ENCODE measurements at places on chromosomes 7 and 10. TPM values are rescaled to one million over a fixed set of nuclear protein-coding genes. Genes with fewer than 3 reads are reported as not detected.
A peak's percentile ranks its signal among the peaks of the same experiment; 100 is the strongest.

Gene OTUD1
- total RNA-seq: 8.0 TPM

DNA sequence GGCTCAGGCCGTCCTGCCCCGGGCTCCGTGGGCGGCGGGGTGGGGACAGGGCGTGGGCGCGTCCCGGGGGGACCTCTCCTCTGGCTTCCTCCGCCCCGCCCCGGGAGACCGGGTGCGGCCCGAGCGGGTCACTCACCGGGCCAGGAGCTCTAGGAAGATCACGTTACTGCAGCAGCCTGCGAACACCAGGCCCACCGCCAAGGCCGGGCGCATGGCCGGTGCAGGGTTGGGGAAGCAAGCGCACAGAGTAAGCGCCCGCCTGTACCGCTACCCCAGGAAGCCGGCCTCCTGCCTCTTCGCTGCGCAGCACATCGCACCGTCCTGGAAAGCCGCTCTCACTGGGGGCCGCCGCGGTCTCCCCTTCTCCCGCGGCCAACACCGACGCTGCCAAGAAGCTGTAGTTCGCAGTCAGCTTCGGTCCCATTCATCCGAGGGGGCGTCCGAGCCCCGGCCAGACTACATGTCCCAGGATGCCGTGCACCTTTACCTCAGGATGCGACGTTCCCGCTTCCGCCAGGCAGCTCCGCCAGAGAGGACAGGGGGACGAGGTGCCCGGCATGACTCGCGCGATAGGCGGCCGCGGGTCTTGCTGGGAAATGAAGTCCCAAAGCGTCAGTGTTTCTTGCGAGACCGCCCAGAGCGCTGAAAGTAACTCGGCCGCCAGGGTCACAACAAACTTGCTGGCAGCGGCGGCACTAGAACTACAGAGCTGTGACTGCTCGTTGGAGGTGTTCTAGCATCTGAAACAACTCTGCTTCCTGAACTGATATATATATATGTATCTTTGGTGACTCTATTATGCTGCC is at the start of gene SLC35B4:
SLC35B4 (minus strand) TSS at position 392 of the 806 bp plus-strand sequence; CDS start at position 213, 179 bp downstream.
- peak within 1 kb of the TSS; percentile 52 for H3K27ac ChIP-seq
- peak; percentile 96 for DNase-seq
- H3K36me3 ChIP-seq: peaks cover 15% of the 10 kb centered on the region
- H3K4me3 ChIP-seq: peak within 1 kb of the TSS; percentile 84

DNA sequence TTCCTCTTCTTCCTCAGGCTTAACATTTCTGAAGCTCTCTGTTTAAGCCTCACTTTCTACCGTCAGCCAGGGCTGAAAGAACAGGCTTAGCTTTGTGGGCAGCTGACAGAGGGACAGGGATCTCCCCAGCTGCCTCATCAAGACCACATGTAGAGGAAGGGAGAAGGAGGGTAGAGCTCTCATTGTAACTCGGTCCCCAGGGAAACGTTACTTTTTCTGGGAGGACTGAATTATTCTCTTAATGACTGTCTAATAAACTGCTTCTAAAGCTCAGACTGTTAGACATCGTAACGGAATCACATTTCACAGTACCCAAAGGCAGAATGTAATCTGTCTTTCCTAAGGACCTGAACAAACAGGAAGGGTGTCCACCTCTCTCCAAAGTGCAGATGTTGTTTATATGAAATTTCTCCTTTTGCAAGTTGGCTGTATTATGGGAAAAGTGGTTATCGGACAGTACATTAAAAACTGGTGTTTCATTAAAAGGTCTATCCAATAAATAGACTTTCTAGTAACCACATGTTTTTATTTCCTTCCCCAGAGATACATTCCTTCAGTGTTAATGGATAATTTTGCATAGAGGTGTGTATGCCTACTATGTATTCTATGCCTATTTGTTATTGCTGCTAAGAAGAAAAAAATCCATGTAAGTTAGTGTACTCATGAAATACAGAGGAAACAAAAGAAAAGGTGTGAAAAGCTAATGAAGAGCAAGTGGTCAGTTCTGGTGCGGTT is 144.2 kb downstream of the CTTNBP2 start:
- no peaks in the 10 kb centered on the region for H3K27me3 ChIP-seq
- H3K4me3 ChIP-seq: peak overlapping the region; percentile 8
- no peaks in the 10 kb centered on the region for H3K36me3 ChIP-seq
- H3K4me1 ChIP-seq: peaks cover 39% of the 10 kb centered on the region
- no peak for DNase-seq

- no peak overlapping the region for H3K27ac ChIP-seq
- no peak for DNase-seq
- H3K4me1 ChIP-seq: no peaks in the 10 kb centered on the region
- no peak overlapping the region for H3K4me3 ChIP-seq
- no peaks in the 10 kb centered on the region for H3K36me3 ChIP-seq
- H3K27me3 ChIP-seq: no peaks in the 10 kb centered on the region
Observed at GRCh38 chr7:155851892-155852291, 39.6 kb upstream of the SHH start.

- H3K4me3 ChIP-seq: no peak overlapping the region
- no peak overlapping the region for H3K27ac ChIP-seq
- no peaks in the 10 kb centered on the region for H3K27me3 ChIP-seq
- peaks cover 53% of the 10 kb centered on the region for H3K36me3 ChIP-seq
- H3K4me1 ChIP-seq: no peaks in the 10 kb centered on the region
Observed at GRCh38 chr7:157412021-157412443, 75.2 kb downstream of the DNAJB6 start.

DNA sequence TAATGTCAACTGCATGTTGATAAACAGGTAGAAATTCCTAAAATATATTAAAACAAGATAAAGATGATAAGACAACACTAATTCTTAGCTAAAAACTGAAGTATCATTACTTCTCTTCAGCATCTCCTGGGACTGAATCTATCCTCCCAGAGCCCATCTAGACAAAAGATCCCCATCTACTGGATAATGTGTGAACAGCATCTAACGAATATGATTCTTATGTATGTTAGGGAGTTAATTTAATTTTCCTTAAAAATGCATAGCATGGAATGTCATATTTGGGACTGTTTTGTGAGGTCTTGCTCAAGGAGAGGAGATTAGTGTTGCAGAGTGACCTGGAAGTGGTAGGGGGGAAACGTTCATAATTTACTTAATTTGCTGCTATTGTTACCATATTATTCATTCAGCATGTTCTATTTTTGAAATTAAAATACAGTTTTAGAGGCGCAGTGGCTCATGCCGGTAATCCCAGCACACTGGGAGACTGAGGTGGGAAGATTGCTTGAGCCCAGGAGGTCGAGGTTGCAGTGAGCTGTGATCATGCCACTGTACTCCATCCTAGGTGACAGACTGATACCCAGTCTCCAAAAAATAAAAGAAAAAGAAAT is 305.1 kb upstream of the CSTF2T start:
- no peak overlapping the region for H3K4me3 ChIP-seq
- peak; percentile 6 for DNase-seq
- H3K4me1 ChIP-seq: no peaks in the 10 kb centered on the region
- H3K27me3 ChIP-seq: peaks cover 37% of the 10 kb centered on the region

DNA sequence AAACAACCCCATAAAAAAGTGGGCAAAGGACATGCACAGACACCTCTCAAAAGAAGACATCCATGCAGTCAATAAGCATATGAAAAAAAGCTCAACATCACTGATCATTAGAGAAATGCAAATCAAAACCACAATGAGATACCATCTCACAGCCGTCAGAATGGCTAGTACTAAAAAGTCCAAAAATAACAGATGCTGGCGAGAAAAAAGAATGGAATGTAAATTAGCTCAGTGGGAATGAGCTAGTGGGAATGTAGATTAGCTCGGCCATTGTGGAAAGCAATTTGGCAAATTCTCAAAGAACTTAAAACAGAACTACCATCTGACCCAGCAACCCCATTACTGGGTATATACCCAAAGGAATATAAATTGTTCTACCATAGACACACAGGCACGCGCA is 287.0 kb downstream of the WDR37 start:
- peaks cover 39% of the 10 kb centered on the region for H3K27me3 ChIP-seq
- H3K4me3 ChIP-seq: no peak overlapping the region
- no peak overlapping the region for H3K27ac ChIP-seq
- no peaks in the 10 kb centered on the region for H3K36me3 ChIP-seq

Gene DENND2A
- not detected for total RNA-seq

Gene HYCC1
- total RNA-seq: 12.7 TPM

Gene MOGAT3
- not detected for total RNA-seq

DNA sequence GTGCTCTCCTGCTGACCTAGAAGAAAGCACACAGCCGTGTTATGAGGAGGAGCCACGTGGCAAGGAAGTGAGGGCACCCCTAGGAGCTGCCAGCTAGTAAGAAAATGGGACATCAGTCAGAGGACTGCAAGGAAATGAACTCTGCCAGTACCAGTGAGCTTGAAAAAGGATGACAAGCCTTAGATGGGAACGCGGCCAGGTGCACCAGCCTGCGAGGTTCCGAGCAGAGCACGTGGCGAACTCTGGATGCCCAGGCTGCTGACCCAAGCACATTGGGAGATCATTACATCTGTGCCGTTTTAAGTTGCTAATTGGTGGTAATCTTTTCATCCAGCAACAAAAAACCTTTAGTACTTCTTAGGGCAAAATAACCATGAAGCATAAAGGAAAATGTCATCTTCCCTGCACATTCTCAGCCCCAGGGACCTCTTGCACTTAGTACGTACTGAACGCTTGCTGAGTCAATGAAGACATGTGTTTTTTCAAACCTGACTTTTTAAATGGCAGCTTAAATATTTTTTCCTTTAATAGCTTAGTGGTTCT is 69.4 kb downstream of the AMZ1 start:
- DNase-seq: peak; percentile 66
- H3K4me3 ChIP-seq: peak overlapping the region; percentile 49
- peaks cover 43% of the 10 kb centered on the region for H3K36me3 ChIP-seq
- peaks cover 53% of the 10 kb centered on the region for H3K4me1 ChIP-seq
